Prostate gland (tissue), 2 donors: ENCODE measurements at places on chromosomes 4 and X. TPM values are rescaled to one million over a fixed set of nuclear protein-coding genes. Genes with fewer than 3 reads are reported as not detected.
A peak's percentile ranks its signal among the peaks of the same experiment; 100 is the strongest.

DNA sequence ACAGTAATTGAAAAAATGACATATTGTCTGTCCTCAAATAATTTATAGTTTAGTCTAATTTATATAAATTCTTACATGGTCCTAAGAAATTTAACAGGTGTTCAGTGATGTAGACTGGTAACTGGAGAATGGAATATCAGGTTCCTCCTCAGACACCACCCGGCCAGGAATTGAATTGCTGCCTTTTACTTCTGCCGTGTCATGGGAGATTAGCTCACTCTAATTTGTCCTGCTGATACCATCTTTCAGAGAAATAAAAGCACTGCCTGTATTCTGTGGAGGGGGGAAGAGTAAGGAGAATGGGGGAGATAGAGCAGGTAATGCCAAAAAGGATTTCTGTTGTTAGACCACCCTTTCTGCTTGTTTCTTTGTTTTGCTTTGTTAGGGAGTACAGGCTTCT, 125.2 kb upstream of the KLHL4 start:
- no peaks in the 10 kb centered on the region for H3K27me3 ChIP-seq
- H3K4me3 ChIP-seq: no peak overlapping the region
- H3K27ac ChIP-seq: no peak overlapping the region
- no peaks in the 10 kb centered on the region for H3K4me1 ChIP-seq
- no peaks in the 10 kb centered on the region for H3K36me3 ChIP-seq

DNA sequence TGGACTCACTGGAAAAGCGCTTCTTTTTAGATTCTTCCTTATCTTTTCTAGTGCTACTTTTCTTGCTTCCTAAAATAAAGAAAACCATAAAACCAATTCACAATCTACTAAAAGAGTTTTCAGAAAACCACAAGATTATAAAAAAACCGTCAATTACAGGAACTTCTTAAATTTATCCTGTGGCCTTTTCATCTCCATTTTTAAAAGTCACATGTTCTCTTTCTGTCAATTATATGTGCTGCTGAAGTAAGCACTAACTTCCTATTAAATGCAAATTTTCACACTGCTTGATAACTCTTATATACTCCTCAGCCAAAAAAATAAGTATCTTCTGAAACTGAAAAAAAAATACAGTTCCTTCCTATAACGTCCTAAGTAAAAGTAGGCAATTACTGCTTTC, 32.8 kb downstream of the CENPC start:
- H3K36me3 ChIP-seq: no peaks in the 10 kb centered on the region
- H3K4me3 ChIP-seq: no peak overlapping the region
- no peak overlapping the region for H3K27ac ChIP-seq
- H3K4me1 ChIP-seq: no peaks in the 10 kb centered on the region
- DNase-seq: no peak

- no peaks in the 10 kb centered on the region for H3K4me1 ChIP-seq
- H3K4me3 ChIP-seq: no peak overlapping the region
- H3K36me3 ChIP-seq: no peaks in the 10 kb centered on the region
- H3K27ac ChIP-seq: no peak overlapping the region
- H3K27me3 ChIP-seq: no peaks in the 10 kb centered on the region
- DNase-seq: no peak
Measured at GRCh38 chr4:75213480-75213879, 280.6 kb downstream of the PARM1 start.

PDGFRA gene
- total RNA-seq: 82.2 TPM

DNA sequence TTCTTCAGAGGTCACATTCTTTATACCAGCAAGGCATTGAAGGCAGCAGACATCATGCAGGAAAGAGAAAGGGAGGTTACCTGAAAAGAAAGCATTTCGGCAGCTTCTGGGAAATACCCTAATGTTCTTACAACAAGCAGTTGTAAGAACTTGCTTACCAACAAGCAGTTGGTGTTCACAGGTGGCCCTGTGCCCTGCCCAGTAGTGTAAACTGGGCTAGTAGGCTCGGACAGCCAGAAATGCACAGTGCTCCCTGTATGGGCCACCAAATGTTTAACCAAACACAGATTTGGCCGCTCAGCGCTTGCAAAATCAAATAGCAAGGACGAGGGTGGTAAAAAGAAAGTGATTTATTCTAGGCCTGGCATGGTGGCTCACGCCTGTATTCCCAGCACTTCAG, 20.4 kb upstream of the RHOXF1 start:
- H3K4me3 ChIP-seq: no peak overlapping the region
- H3K27me3 ChIP-seq: no peaks in the 10 kb centered on the region
- no peak for DNase-seq

DNA sequence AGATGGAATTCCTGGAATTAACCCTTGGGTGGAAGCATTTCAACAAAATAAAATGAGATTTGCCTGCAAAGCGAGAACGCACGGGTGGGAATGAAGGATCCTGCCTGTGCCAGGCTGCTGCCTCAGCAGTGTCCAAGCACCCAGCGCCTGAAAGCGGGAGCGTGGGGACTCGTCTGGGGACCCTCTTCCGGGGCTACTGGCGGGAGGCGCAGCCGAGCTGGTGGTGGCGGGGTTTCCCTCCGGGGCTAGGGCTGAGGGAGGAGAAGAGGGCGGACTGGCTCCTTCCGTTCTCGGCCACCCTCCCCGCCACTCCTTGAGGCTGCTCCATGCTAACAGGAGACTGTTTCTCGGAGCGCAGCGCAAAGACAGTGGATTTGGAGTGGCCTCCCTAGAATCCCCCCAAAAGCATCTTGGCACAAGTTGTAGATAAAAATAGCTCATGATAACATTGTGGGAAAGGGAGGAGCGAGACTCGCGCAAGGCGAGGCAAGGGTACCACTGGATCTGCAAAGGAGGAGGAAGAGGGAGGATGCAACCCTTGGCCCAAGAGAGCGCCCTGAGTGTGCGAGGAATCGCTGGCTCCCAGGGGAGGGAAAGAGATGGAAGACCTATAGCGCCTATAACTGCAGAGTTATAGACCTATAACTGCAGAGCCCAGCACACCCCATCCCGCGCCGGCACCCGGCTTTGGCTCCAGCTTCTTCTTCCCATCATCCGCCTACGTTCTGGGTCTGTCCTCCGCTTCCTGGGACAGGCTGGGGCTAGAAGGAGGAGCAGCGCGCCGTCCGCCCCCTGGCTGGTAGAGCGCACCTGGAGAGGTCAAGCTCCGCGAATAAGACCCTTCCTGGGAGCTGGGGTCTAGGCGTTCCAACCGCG, 1.3 kb downstream of the HS3ST1 start:
- no peaks in the 10 kb centered on the region for H3K27me3 ChIP-seq
- H3K4me3 ChIP-seq: peak overlapping the region; percentile 46
- no peaks in the 10 kb centered on the region for H3K36me3 ChIP-seq
- no peaks in the 10 kb centered on the region for H3K4me1 ChIP-seq

DNA sequence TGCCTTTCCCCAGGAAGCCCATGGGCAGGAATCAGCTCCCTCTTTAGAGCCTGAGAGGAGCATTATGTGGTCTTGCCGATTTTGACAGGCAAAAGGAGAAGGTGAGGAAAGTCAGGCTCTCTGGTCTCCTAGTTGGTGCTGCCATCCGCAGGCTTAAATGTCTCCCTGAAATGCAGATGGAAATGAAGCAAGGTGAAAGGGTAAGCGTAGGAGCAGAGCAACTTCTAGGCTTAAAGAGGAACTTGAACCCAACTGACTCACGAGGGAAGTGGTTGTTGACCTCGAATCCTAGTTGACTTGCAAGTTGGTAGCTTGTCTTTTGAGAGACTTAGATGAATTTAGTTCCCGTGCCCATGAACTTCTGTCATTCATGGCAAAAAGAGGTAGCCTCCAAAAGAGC, 205.9 kb downstream of the PTTG2 start:
- DNase-seq: no peak
- no peak overlapping the region for H3K27ac ChIP-seq
- H3K27me3 ChIP-seq: no peaks in the 10 kb centered on the region
- no peaks in the 10 kb centered on the region for H3K36me3 ChIP-seq
